Adipocyte (in vitro differentiated cells): ENCODE measurements at places on chromosomes 4 and X.

DNA sequence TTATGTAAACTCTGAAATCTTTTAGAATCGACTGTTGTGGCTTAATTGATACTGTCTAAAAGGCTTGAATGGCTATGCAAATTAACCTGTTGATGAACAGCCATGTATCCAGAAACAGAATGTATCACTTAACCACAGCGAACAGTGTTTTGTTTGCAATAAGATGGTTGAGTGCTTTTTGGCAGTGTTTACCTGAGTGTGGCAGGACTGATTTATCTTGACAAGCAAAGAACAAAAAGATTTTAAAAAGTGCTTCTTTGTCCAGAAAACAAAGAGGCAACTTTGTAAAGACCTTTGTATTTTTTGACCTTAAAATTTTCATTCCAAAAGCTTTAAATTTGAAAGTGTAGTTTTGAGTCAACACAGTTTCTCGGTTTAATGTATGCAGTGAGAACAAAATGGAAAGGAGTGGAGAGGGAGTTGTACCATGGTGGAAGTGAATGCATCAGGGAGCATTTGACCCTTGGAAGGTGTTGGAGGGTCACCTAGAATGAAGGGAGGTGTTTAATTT is 18.0 kb downstream of the ARHGAP10 start:
- DNase-seq, result no peak

GRCh38 chr4:173333658-173334084 is 487 bp downstream of the HMGB2 start:
- peak; percentile 70 for DNase-seq

- no peak for DNase-seq
Measured at GRCh38 chrX:23552303-23552702, 115.0 kb upstream of the PRDX4 start.

DNA sequence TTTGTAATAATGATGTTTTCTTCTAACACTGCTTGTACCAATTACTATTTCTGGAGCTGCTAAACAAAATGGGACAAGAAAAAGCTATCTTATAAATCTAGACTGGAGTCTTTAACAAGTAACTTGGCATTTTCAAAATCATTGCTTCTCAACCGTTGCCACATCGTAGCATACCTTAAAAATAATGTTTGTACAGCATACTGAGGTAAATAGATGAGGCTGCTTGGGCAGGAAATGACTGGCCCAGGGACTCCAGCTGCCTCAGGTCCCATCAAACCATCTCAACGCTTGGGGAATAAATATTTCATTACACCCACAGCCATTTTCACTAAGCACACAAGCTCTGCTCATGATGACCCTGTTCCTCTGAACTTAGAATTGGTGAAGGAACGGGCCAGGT is 115.1 kb downstream of the SPANXA1 start:
- DNase-seq, result peak; percentile 8

DNA sequence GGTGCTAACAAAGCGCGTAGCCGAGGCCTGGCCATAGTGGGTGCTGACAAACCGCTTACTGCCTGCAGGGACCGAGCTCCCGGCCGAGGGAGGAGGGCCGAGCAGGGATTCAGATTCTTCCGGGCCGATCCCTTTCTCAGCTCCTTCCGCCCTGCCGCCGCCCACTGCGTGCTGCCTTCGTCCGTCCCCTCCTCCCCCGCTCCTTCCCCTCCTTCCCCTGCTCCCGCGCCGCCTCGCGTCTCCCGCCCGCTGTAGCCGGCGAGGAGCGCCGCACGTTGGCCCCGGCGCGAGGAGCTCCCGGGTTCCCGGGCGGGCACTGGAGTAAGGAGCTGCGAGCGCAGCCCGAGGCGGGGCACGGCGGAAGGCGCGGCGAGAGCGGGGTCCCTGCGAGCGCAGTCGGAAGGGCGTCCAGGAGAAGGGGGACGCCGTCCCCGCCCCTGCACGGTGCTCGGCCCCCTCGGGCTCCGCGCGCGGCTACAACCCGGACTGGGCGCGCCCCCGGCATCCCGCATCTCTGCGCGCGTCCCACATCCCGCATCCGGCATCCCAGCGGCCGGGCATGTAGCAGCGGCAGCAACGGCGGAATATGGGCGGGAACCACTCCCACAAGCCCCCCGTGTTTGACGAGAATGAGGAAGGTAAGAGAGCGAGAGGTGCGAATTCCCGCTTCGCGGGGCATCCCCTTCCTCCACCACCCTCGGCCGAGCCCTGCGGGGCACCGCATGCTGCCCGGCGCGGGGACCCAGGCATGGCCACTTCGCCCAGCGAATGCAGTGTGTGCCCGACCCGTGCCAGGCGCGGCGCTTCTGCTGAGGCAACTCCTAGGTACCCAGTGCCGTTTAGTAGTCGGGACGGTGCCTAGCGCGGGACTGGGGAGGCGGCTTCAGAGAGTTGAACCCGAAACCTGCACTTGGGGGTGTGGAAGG is at the start of gene STK32B:
Gene STK32B (plus strand): TSS at position 203 of the 926 bp plus-strand sequence.
- DNase-seq, result peak; percentile 93

DNA sequence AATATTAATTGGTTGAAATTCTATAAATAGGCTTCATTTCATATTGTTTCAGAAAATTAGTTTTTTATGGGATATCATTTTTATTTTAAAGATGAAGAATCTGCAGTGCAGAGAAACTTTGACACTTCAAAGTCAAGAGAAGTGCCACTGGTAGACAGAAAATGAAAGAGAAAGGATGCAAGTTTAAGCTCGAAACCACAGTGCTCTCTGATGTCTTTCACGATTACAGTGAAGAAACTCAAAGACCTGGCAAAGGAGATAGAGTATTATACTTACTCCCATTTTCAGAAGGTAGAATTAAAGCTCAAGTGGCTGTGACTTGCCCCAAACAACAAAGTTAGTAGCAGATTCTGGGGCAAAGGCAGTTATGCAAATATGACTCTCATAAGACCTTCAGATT is 745.4 kb downstream of the TECRL start:
- no peak for DNase-seq
